Natural killer cell (primary cell): ENCODE measurements at places on chromosomes 16 and 17.

GRCh38 chr16:87491522-87492290 lies 1.1 kb downstream of the ZCCHC14 start:
- DNase-seq: no peak

DNA sequence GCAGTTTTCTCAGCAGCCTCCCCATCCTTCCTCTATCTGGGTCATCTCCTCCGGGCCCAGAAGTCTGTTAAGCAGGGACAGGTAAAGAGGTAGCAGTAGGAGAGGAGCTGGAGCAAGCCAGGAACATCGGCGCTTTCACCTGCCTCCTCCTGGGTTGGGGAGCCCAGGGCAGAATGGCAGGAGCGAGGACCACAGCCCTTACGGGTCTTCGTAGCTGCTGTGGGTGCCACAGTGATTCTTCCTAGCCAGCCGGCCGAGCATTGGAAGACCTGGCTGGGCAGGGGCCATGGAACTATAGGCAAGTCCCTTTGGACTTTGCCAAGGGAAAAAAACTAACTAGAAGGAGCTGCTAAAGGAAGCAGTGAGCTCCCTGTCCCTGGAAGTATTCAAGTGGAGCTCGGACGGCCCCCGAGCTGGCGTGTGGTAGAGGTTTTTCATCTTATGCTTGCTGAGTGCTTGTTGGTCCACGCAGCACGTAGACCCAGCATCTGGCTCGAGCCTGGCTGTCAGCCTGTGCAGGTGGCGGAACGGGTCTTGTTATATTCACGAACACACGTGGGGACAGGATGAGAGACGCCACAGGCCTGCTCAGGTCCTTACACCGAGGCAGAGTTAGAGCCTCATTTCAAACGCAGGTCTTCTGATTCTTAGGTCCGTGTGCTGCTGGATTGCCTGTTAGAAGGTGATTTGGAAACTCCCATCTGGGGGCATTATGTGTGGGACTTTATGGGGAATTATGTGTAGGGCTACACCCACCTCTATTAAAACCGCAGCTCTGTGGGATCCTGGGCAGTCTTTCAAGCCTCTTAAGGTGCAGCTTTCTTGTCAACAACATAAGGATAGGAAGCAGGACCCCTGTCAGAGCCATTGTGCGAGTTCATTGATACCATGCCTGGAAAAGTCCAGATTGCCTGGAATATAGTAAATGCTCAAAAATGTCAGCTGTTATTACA lies 54.8 kb downstream of the OR1D5 start:
- no peak for DNase-seq

- DNase-seq: no peak
Measured at GRCh38 chr17:44601973-44602372, 44.7 kb downstream of the FZD2 start.

- no peak for DNase-seq
Measured at GRCh38 chr16:28009586-28010373, 53.7 kb downstream of the GSG1L start.

DNA sequence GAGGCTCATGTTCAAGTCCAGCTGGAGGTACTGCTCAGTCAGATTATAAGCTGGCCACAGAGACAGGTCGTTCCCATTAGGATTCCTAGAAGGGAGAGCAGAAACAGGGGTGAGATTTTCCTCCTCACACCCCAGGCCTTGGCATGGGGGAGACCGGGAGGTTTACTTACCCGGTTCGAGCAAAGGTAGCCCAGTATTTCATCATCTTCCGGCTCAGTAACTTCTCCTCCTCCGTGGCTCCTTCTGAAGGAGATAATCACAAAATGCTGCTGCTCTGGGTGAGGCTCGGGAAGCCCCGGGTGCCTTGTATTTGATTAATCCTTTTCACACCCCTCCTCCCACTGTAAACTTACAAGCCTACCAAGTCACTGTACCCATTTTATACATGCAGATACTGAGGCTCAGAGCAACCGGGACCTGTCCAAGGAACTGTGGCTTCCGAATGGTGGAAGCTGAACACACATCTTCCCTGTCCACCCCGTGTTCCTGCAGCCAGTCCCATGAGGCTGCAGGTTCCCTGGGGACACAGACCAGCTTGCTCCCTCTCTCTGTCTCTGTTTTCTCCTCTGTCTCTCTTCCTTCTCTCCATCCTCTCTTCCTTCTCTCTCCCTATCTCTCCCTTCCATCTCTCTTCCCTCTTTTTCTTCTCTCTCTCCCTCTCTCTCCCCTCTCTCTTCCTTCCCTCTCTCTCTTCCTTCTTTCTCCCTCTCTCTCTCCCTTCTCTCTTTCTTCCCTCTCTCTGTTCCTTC lies 13.9 kb upstream of the CES1 start:
- DNase-seq: no peak
